ENCODE measurements at places on chromosomes 4 and X. TPM values are rescaled to one million over a fixed set of nuclear protein-coding genes. Genes with fewer than 3 reads are reported as not detected.
A peak's percentile ranks its signal among the peaks of the same experiment; 100 is the strongest.

DNA sequence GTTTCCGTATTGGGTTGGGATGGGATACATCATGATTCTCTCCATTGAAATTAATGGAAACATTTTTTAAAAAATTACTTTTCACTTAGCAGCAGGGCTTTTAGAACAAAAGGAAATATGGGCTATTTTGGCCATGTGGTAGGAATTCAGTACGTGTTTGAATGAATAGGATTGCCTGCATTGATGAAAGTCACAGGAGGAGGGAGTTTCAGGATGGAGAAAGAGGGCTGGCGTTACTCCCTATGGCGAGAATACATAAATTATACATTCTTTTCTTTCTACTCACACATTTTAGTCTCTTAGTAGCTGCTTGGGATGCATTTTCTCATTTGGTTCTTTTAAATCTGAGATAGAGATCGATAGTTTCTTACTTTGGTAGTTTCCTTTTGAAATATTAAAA is 100.3 kb upstream of the PDHA1 start:
- no peak for DNase-seq

GRCh38 chrX:19883878-19884277 is 3.5 kb downstream of the SH3KBP1 start:
- no peak for DNase-seq

GRCh38 chr4:82352825-82353366 is 20.9 kb downstream of the HNRNPD start:
- DNase-seq = no peak

GRCh38 chr4:169254546-169254983 is 16.2 kb downstream of the SH3RF1 start:
- peak; percentile 94 for DNase-seq

DNA sequence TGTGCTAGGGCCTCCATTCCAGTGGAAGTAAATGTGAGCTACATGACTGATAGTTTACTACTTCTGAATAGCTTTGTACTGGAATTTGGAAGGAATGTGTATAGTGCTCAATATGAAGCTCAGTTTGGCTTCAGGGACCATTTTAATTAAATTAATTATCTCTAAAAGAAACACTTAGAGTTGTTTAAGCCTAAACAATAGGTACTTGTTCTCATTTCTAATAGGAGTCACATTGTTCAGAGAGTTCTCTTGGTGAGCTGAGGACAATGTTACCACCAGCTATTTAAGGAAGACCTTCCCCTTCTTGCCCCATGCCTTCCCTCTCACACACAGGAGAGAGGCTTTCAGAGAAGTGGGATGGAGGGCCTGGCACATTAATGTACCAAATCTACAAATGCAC is 78.3 kb downstream of the CHIC2 start:
- DNase-seq = no peak

The PTPN13 gene
- 41.6 TPM for total RNA-seq

The ENPEP gene
- 5.9 TPM for total RNA-seq

The TNMD gene
- 0.90 TPM for total RNA-seq

The GRIA2 gene
- not detected for total RNA-seq
